ENCODE measurements at places on chromosomes 1 and 21.

DNA sequence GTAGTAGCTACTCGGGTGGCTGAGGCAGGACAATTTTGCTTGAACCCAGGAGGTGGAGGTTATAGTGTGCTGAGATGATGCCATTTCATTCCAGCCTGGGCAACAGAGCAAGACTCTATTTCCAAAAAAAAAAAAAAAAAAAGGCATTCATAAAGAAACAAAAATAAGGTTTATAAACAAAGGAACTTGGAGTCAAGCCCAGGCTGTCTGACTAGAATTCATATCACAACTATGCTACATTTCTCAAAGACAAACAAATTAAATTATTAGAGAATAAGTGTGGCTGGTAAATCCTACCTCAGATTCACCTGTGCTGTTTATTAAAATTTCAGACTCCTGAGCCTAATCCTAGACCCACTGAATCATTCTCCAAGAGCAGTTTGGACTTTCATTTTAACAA is 4.2 kb downstream of the GCLM start:
- DNase-seq, result no peak

DNA sequence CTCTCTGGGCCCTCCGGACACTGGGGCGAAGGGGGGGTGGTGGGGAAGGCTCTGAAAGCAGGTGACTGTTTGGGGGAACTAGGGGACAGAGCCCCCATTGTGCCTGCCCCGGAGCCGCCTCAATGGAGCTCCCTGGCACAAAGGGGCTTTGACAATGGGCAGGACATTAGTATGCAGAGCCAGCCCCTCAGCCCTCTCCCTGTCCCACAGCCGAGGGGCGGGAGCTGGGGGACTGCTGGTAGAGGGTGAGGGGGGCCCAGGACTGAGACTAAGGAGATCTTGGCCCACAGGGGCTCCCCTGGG is 7.8 kb downstream of the KCNJ10 start:
- no peak for DNase-seq

GRCh38 chr1:935751-936231 is 12.1 kb downstream of the SAMD11 start:
- DNase-seq, result no peak

GRCh38 chr1:168053681-168054080 is 83.0 kb downstream of the GPR161 start:
- DNase-seq, result no peak

- no peak for DNase-seq
These were observed 301.1 kb upstream of the DPYD start for GRCh38 chr1:98221923-98222322.

DNA sequence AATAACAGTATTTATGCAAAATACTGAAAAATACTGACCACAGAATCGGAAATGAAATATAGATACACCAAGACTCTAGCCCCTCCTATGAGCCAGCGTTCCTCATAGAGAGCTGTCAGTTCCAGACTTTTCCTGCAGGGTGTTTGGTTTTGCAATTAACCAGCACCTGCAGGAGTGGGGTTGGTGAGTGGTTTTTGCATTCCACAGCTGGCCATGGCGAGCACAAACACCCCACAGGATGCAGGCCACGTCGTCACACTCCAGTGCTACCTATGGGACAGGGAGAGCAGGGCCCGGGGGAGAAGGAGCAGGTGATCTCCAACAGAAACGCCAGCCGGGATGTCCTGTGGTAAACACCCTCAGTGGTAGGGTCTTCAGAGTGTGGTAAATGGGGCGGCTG is 94.1 kb downstream of the ERG start:
- DNase-seq, result no peak

DNA sequence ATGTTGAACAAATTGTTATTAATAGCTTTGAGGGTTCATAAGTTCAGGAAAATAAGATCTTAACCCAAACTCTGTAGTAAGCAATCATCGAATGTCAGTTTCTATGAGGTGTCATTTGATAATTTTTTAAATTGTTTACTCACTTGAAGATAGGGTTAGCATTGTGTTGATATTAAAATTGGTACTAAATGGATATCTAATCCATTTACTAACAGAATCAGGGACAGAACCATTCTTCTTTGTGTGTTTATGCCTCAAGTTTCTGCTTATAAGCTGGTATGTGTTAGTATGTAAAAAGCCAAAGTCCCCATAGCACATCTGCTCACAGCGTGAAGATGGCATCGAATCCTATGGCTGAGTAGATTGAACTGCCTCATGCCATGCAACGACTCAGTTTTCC is 13.4 kb downstream of the DDR2 start:
- no peak for DNase-seq

GRCh38 chr1:103122983-103123720 is 14.8 kb upstream of the COL11A1 start:
- no peak for DNase-seq

DNA sequence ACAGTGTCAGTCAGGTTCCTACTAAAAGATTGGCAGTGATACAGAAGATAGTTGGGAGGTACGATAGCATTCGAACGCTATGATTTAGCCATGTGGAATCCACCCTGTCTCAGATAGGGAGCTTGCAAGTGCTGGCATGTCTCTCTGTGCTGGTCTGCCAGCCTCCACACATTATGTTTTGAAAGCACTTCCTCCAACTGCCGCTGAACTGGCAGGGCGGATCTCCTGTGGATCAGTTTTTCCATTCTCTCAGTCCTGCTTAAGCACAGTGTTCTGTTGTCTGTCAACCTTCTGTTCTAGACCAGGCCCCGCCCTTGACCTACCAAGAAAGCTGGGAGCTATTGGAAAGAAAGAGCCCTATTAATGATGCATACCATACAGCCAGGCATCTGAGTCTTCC is 65.5 kb upstream of the PALMD start:
- DNase-seq, result no peak

GRCh38 chr1:205663286-205663936 is 16.9 kb downstream of the SLC45A3 start:
- no peak for DNase-seq

GRCh38 chr1:43533584-43533983 is 2.9 kb downstream of the PTPRF start:
- no peak for DNase-seq

DNA sequence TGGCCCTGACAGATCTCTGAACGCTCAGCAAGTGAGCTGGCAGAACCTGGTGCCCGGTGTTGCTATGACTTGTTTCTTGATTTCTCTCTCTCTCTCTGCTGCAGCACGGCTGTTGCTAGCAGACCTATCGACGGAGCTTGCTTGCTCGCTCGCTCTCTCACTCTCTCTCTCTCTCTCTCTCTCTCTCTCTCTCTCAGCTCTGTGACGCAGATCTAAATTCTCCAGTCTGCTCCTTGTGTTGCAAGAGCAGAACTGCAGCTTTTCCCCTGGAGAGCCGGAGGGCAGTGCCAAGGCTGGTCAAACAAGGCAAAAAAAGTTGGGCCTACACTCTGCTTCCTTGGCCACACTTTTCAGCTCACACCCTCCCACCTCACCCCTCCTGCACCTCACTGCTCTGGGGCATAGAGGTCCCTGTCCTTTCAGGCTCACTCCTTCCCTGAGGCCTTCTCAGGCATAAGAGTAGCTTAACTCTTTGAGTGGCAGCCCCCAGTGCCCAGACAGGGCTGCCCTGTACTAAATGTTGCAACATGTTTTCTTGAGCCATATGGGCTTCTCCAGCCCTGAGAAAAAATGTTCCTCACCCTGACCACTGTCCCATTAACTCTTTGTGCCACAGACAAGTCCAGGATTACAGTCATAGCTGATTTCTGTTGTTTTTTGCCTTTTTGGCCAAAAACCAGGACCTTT is 72.2 kb downstream of the CD46 start:
- peak; percentile 75 for DNase-seq

- DNase-seq, result no peak
These were observed 560.2 kb upstream of the ZRANB2 start for GRCh38 chr1:71640998-71641397.

DNA sequence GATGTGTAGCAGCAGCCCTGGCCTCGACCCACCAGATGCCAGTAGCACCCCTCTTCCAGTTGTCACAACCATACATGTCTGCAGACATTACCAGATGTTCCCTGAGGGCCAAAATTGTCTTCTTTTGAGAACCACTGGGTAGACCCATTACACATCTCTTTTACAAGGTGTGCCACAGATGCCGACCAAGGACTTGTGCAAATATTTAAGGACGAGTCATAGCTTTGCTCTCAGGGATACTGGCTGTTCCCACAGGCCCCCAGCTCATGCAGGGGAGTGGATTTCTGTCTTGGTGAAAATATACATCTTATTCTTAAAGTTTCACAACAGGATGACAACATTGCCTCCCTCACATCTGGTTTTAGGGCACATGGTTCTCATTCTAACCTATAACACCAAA is 59.4 kb upstream of the ZBTB18 start:
- DNase-seq, result no peak

DNA sequence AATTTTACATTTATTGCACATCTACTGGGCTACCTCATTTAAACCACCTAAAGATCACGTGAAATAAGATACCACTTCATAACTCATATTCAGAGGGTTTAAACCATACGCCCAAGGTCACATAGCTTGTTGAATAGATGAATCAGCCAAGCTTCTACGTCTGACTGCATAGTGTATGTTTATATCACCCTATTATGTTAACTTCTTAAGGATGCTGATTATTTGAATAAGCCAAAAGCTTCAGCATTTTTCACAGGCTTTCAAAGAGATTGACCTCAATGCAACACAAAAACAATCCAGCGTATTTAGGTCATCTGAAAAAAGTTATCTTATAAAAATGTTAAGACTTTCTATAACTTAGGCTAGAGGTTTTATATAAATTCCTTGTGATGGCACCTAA is 373.8 kb downstream of the TGFB2 start:
- no peak for DNase-seq

DNA sequence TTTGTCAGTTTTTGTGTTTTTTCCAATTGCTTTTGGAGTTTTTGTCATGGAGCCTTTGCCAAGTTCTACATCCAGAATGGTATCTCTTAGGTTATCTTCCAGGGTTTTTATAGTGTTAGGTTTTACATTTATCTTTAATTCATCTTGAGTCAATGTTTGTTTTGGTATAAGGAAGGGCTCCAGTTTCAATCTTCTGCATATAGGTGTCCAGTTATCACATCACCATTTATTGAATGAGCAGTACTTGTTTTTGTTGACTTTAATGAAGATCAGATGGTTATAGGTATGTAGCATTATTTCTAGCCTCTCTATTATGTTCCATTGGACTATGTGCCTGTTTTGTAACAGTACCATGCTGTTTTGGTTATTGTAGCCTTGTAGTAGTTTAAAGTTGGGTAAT is 1233.1 kb downstream of the PLA2G4A start:
- no peak for DNase-seq

GRCh38 chr1:31954607-31955283 is 16.6 kb upstream of the PTP4A2 start:
- peak; percentile 75 for DNase-seq

DNA sequence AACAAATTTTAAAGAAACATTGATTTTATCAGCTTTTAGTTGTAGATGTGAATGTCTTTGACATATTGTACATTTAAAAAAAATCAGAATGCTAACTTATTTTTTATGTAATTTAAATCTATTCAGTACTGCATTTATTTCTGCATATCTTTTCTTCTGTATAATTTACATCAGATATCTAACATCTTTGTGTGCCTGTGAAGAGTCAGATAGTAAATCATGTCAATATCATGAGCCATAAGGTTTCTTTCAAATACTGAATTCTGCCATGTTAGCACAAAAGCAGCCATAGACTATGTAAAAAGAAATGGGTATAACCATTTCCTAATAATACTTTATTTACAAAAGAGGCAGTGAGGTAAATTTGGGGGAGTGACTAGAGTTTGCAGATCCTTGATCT is 1829.2 kb downstream of the NCAM2 start:
- no peak for DNase-seq

DNA sequence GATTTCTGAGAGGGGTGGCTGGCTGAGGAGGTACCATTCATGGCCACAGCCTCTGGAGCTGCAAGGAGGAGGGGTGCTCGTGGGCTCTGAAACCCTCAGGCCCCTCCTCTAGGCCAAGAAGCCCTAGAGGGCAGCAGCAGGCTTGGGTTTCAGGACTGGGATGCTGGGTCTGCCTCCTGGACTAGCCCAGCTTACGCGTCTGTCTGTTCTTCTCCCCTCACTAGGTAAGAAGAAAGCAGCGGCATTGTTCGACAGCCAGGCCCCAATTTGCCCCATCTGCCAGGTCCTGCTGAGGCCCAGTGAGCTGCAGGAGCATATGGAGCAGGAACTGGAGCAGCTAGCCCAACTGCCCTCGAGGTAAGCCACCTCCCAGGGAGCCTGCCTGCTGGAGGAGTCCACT is 60.3 kb downstream of the TMEM53 start:
- DNase-seq, result no peak

DNA sequence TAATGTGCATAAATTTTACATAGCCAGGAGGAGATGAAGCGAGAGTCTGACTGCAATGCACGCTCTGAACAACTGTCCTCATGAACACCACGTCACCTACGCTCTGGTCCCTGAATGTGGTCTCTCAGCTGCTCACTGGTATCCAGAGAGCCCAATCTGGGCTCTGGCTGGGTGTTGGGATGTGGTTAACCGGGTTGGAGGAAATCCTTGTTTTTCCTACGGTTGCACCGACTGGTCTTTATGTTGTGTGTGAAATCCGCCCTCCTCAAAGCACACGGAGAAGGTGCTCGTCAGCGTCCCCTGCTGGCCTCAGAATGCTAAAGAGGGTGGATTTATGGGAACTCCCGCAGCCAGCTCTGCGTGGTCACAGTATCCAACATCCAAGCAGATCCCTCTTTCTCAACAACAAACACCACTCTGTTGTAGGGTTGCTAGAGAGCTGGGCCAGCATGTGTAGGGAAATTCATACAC is 51.8 kb upstream of the FAM89A start:
- DNase-seq, result no peak

- DNase-seq, result no peak
These were observed 114.1 kb downstream of the CSMD2 start for GRCh38 chr1:34050709-34051485.

DNA sequence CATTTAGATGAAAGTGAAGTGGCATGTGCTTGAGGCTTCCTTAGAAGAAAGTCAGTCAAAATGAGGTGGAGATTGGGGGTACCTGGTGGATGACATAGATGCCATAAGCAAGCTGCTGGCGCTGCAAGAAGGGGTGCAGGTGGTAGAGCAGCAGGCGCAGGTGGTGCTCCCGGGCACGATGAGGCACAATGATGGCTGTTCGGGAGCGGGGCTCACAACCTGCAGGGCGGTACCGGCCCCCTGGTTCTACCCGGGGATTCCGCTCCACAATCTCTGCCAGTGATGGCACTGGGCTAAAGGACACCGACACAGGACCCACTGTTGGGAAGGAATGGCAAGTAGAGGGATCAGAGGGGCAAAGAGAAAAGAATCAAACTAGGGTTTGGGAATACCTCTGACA is 2.4 kb downstream of the B4GALT3 start:
- no peak for DNase-seq

DNA sequence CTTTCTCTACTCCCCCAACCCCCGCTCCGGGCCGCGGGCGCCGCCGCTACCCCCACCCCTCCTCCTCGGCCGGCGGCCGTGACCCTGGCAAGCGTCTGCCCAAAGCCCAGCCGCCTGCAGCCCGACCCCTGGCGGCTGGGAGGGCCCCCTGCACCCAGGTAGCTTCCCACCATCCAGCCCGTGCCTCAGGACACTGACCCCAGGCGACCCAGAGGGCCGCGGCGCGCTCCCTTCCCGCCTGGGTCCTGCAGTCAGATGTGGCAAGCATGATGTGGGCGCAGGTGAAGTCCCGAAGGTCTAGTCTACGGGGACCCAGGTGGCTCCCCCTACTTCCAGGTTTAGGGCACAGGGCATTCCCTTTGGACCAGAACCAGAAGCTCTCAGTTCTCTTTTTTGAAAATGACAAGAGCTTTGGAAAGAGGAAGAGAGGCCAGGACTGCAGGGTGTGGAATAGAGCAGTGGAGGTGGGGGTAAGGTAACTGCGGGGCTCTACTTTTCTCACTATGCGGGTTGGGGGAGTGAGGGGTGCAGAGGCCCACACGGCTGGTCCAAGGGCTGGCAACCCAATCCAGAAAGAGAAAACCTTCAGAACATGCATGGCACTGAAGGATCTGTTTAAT is at the start of gene DENND4B:
TSS of gene DENND4B (minus strand) at position 97 of the 620 bp plus-strand sequence. CDS start 2,344 bp downstream, outside the sequence.
- DNase-seq, result no peak

All from smooth muscle cell of the brain vasculature (primary cell).